Endothelial cell (in vitro differentiated cells): ENCODE measurements at places on chromosomes 7 and 10.

DNA sequence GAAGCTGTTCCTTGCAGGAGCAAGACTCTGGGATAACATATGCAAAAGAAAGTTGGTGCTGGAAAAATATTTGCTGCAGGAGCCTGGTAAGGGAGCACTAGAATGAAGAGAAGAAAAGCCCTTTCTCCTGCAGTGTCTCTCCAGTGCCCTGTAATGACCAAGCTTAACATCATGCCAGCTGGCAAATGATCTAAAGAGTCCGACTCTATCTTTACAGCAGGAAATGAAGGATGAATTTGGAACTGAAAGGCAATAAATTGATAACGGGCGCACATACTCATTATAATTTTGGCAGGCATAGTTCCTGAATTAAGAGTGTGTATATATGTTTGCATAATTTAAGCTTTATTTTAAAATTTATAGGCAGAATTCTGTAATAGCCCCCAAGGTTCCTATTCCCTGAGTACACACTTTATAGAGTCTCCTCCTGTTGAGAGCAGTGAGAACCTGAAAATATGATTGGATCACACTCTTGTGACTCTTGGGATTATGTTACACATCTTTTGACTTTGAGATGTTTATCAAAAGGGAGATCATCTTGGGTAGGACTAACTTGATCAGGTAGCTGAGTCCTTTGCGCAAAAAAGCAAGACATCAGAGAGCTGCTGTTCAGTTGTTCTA, 299.0 kb upstream of the MBL2 start:
- DNase-seq, result no peak

DNA sequence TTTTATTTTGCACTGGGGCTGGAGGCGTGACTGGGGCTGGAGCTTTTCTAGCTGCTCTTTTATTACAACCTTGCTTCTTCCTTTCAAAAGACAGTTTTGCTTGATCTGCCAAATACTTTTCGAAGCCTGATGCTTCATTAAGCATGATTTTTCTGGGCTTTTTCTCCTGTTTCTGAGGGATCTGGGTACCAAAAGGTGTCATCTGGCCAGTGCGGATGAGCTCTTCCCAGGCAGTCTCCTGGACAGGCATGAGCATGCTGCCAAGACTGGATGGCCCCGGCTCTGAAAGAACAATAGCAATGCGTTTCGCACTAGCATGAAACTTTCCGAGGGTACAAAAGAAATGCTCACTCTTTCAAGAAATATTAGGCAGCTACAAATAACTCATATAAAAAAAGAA, 14.4 kb downstream of the ERCC6 start:
- DNase-seq, result no peak

GRCh38 chr10:91908337-91909116, 759 bp downstream of the FGFBP3 start:
- DNase-seq, result peak; percentile 77

DNA sequence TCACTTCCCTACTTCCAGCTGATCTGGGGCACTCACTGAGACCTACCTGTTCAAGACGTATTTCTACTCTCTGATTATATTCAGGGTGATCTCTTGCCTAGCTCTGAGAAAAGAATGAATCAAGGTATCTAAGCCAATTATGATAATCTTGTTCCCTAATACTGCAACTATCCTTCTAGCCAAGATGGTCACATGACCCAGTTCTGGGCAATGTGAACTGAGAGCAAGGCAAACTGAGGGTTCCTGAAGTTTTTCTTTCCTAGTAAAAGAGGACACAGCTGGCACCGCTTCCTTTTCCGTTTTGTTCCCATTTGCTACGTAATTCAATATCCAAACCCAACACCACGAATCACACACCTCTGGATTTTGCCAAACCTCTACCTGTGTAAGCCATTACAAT, 5.9 kb upstream of the GPAM start:
- no peak for DNase-seq

- no peak for DNase-seq
Measured at GRCh38 chr10:110628161-110628560, 16.0 kb upstream of the RBM20 start.

GRCh38 chr10:48745662-48746245, 61.1 kb downstream of the WDFY4 start:
- peak; percentile 17 for DNase-seq
